ENCODE measurements at places on chromosomes 5 and 9.

- DNase-seq: no peak
Observed at GRCh38 chr5:74028406-74028805, 402.4 kb downstream of the ARHGEF28 start.

DNA sequence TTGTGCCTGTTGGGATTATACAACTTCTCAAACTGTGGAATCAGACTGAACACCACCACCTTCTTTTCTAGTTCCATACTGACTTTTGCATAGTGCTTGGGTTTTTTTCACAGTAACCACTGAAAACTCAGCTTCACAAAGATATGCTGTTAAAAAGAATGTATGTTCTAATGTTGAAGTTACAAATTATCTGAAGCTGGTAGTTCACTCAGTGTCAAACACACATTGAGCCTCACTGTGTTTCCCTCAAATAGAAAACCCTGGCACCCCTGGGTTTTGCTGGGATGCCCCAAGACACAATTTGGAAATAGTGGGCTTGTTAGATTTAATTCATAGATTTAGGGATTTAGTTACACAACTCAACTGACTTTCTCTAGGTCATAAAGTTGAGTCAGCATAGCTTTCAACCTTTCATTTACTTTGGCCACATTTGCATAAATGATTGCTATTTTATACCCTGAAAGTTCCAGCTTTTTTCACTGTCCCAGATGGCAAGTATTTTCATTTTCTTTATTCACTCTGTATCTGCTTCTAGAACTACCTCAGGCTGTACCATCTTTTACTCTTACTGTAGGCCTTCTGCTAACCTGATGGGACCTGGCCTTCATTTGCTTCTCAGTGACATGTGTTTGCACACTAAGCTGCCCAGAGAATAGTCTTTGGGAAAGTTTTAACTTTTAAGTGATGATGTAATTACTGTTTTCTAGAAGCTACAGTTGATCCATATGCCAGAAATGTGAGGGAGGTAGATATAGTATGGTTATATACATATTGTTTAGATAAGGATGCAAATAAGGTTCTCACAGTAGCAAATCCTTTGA, 115.1 kb downstream of the CDC42SE2 start:
- no peak for DNase-seq

- DNase-seq: no peak
Observed at GRCh38 chr5:37667846-37668245, 172.0 kb downstream of the GDNF start.

DNA sequence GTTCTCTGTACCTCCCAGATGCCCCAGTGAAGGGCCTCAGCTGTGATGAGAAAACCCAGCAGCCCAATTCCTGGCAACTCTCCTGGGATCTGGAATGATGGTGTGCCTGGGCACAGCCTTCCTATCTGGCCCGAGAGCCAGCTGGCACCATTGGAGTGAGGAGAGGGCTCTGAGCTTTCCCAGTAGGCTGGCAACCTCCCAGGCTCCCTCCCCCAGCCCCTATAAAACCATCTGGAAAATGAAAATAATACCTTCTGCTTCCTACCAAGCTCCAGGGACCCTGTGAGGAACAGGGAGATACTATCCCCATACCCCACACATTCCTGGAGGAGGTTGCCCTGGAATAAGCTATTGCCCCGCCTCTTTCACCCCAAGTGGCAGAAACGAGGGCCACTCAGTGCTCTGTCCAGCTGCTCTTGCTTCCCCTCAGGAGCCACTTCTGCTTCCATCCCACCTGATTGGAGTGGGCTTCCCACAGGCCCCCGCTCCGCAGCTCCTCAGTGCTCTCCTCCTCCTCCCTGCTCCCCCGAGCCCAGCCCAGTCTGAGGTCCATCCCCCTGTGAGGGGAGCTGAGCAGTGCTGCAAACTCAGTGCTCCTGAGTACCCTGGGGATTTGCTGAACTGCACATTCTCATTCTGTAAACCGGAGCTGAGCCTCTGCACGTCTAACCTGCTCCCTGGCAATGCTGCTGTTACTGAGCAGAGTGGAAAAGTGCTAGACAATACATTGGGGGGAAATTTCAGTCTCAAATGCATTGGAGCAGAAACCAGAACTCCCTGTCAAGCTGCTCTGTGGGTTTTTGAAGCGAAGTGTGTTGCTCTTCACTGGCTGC, 74.7 kb downstream of the THBS4 start:
- DNase-seq: no peak

DNA sequence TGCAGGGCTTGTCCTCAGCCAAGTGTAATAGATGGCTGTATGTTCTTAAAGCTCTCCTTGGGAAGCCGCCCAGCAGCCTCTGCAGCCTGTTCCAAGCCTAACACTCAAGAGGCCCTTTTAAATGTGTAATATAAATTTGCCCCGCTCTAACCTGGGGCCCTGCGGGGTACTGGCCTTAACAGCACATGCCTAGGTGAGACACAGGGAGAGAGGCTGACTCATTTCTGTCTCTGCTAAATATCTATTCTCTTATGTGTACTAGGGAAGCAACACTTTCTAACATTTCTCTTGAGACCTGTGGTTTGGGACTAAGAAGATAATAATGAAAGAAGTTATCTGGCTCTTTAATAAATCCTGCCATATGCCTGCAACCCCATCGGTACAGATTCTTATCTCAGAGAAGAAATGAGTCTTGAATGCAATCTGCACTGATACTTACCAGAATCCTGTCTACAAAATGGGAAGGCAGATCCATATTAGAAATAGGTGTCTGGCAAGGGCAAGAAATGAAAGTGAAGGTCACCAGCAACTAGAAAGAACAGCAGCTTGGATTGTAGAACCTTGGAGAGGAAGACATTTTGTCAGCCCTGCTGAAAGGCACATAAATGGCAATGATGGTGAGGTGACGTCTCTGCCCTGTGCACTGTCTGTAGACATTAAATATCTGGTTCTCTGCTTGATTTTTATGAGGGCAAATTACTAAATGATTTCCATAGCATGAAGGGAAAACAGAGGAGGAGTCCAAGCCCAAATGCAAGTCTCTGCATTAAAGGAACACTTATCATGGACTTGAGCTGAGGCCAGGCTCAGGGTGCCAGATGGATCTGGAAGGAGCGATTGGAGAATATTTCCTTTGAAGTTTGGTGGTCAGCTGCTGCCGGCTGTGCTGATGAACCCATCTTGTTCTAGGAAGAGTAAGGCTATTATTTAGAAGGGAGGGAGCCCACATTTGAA, 14.5 kb upstream of the TGFBI start:
- no peak for DNase-seq

DNA sequence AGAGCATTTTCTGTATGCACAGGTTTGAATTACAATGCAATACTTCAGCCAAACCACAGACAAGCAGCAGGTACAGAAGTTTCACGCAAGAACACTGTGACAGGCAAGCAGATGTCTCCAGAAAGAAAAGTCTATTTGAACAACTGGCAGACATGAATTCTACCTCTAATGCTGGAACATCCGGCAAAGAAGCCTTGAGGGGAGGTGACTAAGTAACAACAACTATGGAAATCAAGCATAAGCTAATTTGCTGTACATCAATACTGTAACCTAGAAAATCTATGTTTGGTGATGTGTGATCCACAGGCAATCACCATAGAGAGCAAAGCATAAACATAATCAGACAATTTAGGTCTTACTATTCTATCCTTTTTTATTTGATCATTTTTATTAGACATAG, 65.5 kb downstream of the PLK2 start:
- no peak for DNase-seq

DNA sequence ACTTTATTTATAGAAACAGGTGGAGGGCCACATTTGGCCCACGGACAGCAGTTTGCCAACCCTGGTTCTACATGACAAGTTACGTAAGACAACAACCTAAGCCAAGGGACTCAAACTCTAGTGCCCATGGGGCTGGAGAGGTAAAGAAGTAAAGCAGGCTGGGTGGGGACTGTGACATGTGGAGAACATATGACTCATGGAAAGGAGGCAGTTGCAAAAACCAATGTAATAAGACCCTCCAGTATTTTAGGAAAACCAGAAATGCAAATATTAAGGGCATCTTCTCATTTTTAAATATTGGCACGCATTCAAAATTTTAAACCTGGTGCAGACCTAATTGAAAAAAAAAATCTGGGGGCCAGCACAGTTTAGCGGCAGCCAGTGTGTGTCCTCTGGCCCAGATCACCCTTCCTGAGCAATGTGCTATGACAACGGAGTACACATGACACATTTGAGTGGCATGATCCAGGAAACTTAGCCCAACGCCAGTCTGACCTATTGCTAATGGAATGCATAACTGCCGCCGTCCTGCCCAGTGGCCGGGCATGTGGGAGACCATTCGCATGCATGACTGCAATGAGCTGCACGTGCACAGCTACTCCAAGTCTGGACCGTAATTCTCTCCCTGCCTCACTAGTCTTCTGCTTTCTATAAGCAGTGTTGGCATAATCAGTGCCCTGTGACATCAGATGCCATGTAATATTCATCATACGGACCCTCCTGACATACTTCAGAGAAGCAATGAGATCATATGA, 97.2 kb downstream of the SH3TC2 start:
- DNase-seq: no peak

- DNase-seq: no peak
Observed at GRCh38 chr5:133606835-133607234, 5.5 kb downstream of the FSTL4 start.
